ENCODE measurements at places on chromosomes 2 and 18.

- no peak for DNase-seq
Measured at GRCh38 chr2:225112362-225113126, 70.3 kb upstream of the DOCK10 start.

GRCh38 chr2:25480561-25480960 lies 138.8 kb upstream of the DNMT3A start:
- DNase-seq, result no peak

DNA sequence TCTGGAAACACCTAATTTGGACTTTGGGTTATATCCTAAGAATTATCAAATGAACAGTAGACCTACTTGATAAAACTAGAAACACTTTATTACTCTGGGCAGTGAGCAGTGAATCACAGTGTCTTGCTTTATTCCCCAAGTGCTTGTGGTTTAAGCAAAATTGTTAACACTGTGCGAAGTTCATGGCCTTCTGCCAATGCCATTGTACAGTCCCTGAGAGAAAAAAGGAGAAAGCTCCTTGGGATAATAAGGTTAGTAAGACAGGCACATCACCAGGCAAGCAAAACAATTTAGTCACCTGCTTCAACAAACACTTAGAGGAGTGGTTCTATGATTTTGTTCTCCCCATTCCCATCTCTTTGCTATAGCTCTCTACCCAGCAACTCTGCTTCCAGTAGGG lies 39.8 kb downstream of the ADCYAP1 start:
- DNase-seq, result no peak

DNA sequence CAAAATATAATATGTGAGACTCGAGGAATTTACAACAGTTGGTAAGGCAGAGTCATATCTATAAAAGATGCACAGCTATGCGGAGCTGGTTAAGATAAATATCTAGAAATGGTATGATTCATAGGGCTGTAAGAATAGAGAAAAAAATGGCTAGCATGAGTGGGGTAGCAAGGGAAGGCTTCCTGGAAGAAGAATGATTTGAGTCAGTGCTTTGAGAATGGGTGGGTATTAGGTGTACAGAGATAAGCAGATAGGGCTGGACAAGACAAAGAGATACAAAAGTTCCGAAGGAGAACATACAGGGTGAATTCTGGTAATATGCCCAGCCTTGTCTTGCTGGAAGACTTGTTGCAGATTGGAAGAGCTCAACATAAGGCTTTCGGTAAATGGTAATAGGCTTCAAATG lies 291.5 kb upstream of the CCDC68 start:
- DNase-seq, result no peak

DNA sequence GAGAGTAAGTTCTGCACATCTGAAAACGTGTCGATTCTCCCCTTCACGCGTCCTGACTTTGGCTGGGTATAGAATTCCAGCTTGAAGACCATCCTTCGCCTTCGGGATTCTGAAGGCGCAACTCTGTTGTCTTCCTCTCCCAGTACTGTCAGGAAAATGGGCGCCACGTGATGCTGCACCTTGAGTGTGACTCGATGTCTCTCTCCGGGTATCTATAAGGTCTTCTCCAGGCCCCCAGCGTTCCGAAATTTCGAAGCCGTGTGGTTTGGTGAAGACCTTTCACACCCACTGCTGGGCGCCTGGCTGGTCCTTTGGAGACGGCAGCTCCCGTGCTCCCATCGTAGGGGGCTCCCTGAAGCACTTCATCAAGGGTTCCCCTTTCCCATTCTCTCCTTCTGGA lies 203.7 kb downstream of the HDAC4 start:
- no peak for DNase-seq
